ENCODE measurements at places on chromosomes 6 and 20. TPM values are rescaled to one million over a fixed set of nuclear protein-coding genes. Genes with fewer than 3 reads are reported as not detected.

The MAP1LC3A gene
- polyA plus RNA-seq, result 83.1 TPM

The OTOR gene
- polyA plus RNA-seq, result not detected

The BPI gene
- polyA plus RNA-seq, result 0.10 TPM

The SMLR1 gene
- not detected for polyA plus RNA-seq

The TSPO2 gene
- not detected for polyA plus RNA-seq

The WFDC5 gene
- polyA plus RNA-seq, result not detected

The ID1 gene
- polyA plus RNA-seq, result 248 TPM

The SPDEF gene
- not detected for polyA plus RNA-seq

Measured in GM23248 (cell line).